HFFc6 (cell line): ENCODE measurements at places on chromosomes 4 and X. TPM values are rescaled to one million over a fixed set of nuclear protein-coding genes. Genes with fewer than 3 reads are reported as not detected.

- DNase-seq = no peak
Observed at GRCh38 chrX:155673338-155673737, 60.6 kb upstream of the TMLHE start.

GRCh38 chr4:64384237-64385203, 24.7 kb downstream of the TECRL start:
- DNase-seq = no peak

- no peak for DNase-seq
Observed at GRCh38 chr4:119478446-119479179, 150.0 kb downstream of the PDE5A start.

GRCh38 chr4:136768925-136769275, 763.4 kb downstream of the PCDH18 start:
- DNase-seq = no peak

TLR7 gene
- total RNA-seq = not detected in 3 replicates

- no peak for DNase-seq
Observed at GRCh38 chr4:13493793-13494192, 9.7 kb upstream of the RAB28 start.

DNA sequence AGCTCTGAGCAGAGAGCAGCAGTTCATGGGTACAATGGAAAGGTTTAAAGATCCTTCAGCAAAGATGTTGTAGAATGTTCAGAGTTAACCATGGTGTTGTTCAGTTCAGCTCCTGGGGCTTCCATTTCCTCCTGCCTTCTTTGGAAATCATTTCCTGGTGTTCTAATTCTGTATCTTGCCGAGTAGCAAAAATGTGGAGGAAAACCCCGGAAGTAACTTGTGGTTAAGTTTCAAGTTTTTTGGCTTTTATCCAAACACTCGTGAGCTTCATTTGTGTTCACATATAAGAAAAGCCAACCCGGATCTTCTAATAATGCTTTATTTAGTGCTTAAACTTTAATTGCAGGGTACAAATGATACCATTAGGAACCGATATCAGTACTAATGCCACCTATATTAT, 33.6 kb upstream of the ARX start:
- DNase-seq = no peak

REPS2 gene
- 0.06 and 0.26 TPM in 2 replicates for total RNA-seq

JCHAIN gene
- total RNA-seq = 0.32 to 0.75 TPM in 2 of 3 replicates, not detected in the other
